ENCODE measurements at places on chromosomes 5 and 9. TPM values are rescaled to one million over a fixed set of nuclear protein-coding genes. Genes with fewer than 3 reads are reported as not detected.
A peak's percentile ranks its signal among the peaks of the same experiment; 100 is the strongest.

- DNase-seq, result peak; percentile 47
These were observed 399.0 kb upstream of the MEF2C start for GRCh38 chr5:89281766-89282553.

GRCh38 chr5:55929020-55929799 is 65.6 kb downstream of the IL6ST start:
- DNase-seq, result no peak

GRCh38 chr5:82673057-82673809 is 395.1 kb upstream of the RPS23 start:
- no peak for DNase-seq

GRCh38 chr9:26375448-26375847 is 517.2 kb downstream of the CAAP1 start:
- no peak for DNase-seq

The CYSRT1 gene
- 0.49 TPM for total RNA-seq

The ANKRD18A gene
- 0.09 TPM for total RNA-seq
